ENCODE measurements at places on chromosomes 1 and 21.
A peak's percentile ranks its signal among the peaks of the same experiment; 100 is the strongest.

GRCh38 chr1:35762141-35762540 lies 7.6 kb downstream of the CLSPN start:
- H3K27me3 ChIP-seq, result no peaks in the 10 kb centered on the region
- no peak overlapping the region for H3K27ac ChIP-seq
- H3K36me3 ChIP-seq, result peaks cover 80% of the 10 kb centered on the region
- DNase-seq, result no peak
- no peaks in the 10 kb centered on the region for H3K4me1 ChIP-seq
- no peak overlapping the region for H3K4me3 ChIP-seq

GRCh38 chr1:85612704-85613361 lies 32.3 kb downstream of the CCN1 start:
- no peak overlapping the region for H3K4me3 ChIP-seq
- H3K4me1 ChIP-seq, result peaks cover 7% of the 10 kb centered on the region

DNA sequence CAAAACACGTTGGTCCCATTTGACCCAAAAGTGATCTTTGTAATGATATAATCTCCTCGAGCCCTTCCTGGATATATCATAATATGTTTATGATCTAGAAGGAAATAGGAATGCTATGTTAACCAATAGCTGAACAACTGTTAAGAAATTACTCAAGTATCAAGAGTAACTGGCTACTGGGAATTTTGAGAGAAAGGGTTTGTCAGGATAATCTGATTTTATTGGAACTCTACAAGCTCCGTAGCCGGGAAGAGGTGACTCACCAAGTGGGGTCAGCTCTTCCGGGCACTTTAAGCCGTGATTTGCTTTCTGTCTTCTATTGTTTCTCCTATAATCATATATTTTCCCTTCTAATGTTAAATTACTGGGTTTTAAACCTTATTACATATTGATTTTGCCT lies 250.5 kb upstream of the POGK start:
- H3K27ac ChIP-seq, result no peak overlapping the region
- H3K4me1 ChIP-seq, result no peaks in the 10 kb centered on the region
- H3K36me3 ChIP-seq, result no peaks in the 10 kb centered on the region
- no peak for DNase-seq
- H3K4me3 ChIP-seq, result no peak overlapping the region

DNA sequence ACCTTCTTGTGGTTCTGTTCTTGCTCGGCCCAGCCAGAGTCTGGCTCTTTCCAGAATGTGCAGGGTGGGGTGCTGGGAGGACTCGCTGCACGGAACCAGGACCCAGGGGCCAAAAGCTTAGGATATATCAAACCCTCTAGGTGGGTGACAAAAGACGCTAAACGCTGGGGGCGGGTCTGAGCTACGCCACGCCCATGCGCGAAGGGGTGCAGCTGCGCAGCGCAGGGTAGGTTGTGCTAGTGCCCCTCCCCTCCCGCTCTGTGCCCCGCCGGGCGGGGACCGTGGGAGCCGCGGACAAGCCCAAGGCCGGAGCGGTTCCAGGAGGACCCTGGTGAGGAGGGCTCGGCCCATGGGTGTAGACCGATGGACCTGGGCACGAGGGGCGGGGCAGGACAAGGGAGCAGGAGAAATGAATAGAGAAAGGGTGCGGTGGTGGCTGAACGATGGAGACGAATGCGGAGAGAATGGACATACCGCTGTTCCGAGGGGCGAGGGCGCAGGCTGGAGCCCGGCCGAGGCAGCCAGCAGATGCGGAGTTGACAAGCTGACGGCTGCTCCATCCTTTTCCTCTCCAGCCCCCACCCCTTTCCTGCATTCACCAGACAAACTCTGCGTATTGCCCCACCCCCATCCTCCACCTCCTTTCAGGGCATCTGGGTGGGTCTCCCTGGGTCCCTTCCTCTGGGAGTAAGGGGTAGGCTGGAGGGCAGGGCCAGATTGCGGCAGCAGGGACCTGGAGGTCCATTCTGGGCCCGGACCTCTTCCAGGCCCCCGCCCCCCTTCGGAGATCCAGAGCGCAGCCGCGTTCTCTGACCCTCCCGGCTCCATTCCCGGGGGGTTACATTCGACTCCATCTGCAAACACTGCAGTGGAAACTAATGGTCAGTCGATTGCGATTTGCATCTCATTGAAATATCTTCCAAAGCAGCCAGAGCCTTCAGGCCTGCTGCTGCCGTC lies at the start of gene RUSC1:
RUSC1 (plus strand) TSS at position 234 of the 957 bp plus-strand sequence. CDS start 880 bp downstream, outside the sequence.
- H3K4me1 ChIP-seq, result peaks cover 9% of the 10 kb centered on the region
- peaks cover 37% of the 10 kb centered on the region for H3K36me3 ChIP-seq
- H3K4me3 ChIP-seq, result peak within 1 kb of the TSS; percentile 72
- peak within 1 kb of the TSS; percentile 75 for H3K27ac ChIP-seq
- H3K27me3 ChIP-seq, result no peaks in the 10 kb centered on the region

- peak overlapping the region; percentile 87 for H3K4me3 ChIP-seq
- H3K36me3 ChIP-seq, result peaks cover 12% of the 10 kb centered on the region
- no peak for DNase-seq
- H3K27ac ChIP-seq, result no peak overlapping the region
Measured at GRCh38 chr1:168138134-168138533, 1.4 kb upstream of the GPR161 start.

GRCh38 chr1:246280551-246280950 lies 226.5 kb downstream of the SMYD3 start:
- H3K4me1 ChIP-seq, result no peaks in the 10 kb centered on the region
- no peak for DNase-seq
- no peak overlapping the region for H3K4me3 ChIP-seq
- no peak overlapping the region for H3K27ac ChIP-seq

GRCh38 chr1:100988121-100988520 lies 37.5 kb downstream of the DPH5 start:
- H3K27ac ChIP-seq, result no peak overlapping the region
- peaks cover 27% of the 10 kb centered on the region for H3K36me3 ChIP-seq
- no peaks in the 10 kb centered on the region for H3K27me3 ChIP-seq
- no peak overlapping the region for H3K4me3 ChIP-seq
- H3K4me1 ChIP-seq, result no peaks in the 10 kb centered on the region

DNA sequence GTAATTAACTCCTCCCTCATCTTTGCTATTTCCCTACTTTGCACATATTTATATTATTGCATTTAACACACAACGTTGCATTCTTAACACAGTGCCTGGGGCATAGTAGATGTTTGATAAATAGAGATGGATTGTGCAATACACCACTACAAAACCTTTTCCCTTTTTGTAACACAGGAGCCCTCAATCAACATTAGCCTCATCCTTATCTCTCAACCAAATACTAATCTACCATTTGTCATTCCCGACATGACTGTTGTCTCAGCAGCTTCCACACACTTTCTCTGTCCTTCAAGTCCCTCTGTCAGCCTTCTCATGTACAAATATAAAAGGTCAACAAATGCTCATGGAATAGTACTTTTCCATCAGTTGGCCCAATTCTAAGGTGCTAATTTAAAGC lies 78.9 kb upstream of the KCNK2 start:
- H3K4me3 ChIP-seq, result no peak overlapping the region
- no peaks in the 10 kb centered on the region for H3K4me1 ChIP-seq
- H3K27ac ChIP-seq, result no peak overlapping the region
- DNase-seq, result no peak
- no peaks in the 10 kb centered on the region for H3K36me3 ChIP-seq
- H3K27me3 ChIP-seq, result no peaks in the 10 kb centered on the region

GRCh38 chr1:170729225-170730002 lies 65.5 kb downstream of the PRRX1 start:
- DNase-seq, result no peak
- no peak overlapping the region for H3K27ac ChIP-seq
- H3K4me3 ChIP-seq, result no peak overlapping the region
- H3K27me3 ChIP-seq, result peaks cover 11% of the 10 kb centered on the region
- no peaks in the 10 kb centered on the region for H3K4me1 ChIP-seq

DNA sequence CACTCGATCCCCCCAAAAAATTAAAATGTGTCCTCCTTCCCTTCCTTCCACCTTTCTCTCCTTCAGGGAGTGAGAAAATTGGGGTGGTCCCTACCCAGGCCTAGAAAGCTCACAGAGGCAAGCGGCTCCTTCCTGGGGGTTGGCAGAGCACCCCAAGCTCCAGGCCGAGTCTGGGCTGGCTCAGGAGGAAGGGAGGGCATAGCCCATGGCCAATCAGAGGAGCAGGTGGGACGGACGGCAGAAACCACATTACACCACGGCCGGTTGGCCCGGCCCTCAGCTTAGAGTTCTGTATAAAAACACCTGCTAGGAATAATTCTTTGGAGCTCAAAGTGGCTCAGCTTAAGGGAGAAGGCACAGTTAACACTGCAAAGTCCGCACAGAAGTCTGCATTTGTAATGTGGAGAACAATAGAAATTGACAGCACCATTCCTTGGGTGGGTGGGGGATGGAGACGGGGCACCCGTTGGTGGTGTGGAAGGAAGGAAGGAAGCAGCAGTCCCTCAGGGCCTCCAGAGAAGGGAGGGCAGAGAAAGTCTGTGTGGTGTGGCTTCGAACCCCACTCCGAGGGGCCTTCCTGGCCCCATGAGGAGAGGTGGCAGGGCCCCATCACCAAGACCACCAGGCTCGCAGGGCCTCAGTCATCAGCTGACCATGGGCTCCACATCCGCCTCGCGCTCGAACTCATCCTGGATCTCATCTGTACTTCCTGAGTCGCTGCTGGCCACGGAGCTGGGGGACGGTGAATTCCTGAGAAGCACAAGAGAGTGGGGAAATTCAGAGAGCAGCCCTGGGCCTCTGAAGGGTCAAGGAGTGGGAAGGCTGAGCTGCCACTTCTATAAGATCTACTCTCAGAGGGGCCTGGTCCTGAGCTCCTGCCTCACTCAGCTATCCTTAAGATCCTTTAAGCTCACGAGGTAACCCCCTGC lies 5.8 kb upstream of the ALDH4A1 start:
- no peak overlapping the region for H3K27ac ChIP-seq
- no peaks in the 10 kb centered on the region for H3K4me1 ChIP-seq
- H3K36me3 ChIP-seq, result peaks cover 15% of the 10 kb centered on the region
- DNase-seq, result no peak
- H3K4me3 ChIP-seq, result no peak overlapping the region

DNA sequence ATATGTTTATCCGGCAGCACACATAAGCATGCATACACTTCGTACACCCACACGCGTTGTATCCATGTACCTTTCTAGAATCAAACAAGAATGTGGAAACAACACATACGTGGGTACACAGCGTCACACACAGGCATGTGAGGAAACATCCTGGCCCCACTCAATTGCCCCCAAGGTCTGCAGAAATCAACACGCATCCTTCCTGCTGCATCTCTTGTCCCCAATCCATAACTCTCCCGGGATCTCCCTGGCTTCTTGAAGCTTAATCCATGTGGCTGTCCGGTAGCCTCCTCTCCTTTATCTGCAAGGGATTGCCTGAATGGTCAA lies 5.5 kb upstream of the TBX15 start:
- peaks cover 98% of the 10 kb centered on the region for H3K27me3 ChIP-seq
- no peaks in the 10 kb centered on the region for H3K36me3 ChIP-seq
